ENCODE measurements at places on chromosomes 3 and 15.

GRCh38 chr15:63835211-63835568 lies 1.4 kb upstream of the HERC1 start:
- no peak for DNase-seq

GRCh38 chr15:99343881-99344551 lies 92.7 kb downstream of the LRRC28 start:
- DNase-seq = no peak

DNA sequence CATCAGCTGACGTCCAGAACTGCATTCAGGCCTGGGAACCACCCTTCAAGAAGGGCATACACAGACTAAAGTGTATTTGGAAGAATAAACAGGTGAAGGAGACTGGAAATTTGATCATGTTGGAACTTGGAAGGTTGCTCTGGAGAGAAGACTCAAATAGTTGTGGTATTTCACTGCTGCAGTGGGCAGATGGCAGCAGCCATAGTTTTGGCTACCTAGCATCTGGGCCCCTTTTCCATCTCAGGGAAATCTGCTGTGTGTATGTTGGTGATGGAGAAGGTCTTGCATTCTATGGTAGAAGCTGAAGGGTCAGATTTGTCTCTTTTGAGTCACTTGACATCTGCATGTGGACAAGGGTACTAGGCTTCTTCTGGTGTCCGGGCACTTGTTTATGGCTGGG lies 114.4 kb upstream of the FGF7 start:
- DNase-seq = no peak

DNA sequence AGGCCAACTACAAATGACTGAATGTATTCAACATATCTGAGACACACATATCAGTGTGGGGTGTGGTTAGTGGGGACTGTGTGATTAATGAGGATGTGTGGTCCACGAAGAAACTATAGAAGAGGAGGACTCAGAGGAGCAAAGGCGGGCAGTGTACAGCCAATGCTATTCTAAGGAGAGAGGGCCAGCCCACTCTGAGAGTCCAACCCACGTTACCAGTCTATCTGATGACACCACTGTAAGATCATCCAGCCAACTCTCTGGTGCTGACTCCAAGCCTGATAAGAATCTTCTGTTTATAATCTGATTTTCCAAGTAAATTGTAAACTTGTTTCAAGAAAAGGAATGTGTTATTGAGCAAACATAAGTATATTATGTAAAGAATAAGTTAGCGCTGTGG lies 47.2 kb downstream of the MCF2L2 start:
- DNase-seq = no peak
